Bronchus fibroblast of lung (primary cell): ENCODE measurements at places on chromosomes 13 and 19. TPM values are rescaled to one million over a fixed set of nuclear protein-coding genes. Genes with fewer than 3 reads are reported as not detected.

The CDC42EP5 gene
- 26.5 and 30.4 TPM in 2 replicates for total RNA-seq

The CIC gene
- total RNA-seq = 53.2 and 53.3 TPM in 2 replicates

The JSRP1 gene
- 0.15 TPM in 1 of 2 replicates, not detected in the other for total RNA-seq

The NEK5 gene
- 0.34 TPM in 1 of 2 replicates, not detected in the other for total RNA-seq

The C5AR2 gene
- 0.30 TPM in 1 of 2 replicates, not detected in the other for total RNA-seq

The ZNF560 gene
- 0.67 and 1.0 TPM in 2 replicates for total RNA-seq

The MRPL57 gene
- 33.0 and 34.5 TPM in 2 replicates for total RNA-seq

The SHISA2 gene
- 0.17 and 0.30 TPM in 2 replicates for total RNA-seq

The OR10H1 gene
- not detected in 2 replicates for total RNA-seq
